ENCODE measurements at places on chromosomes 1 and 21.

DNA sequence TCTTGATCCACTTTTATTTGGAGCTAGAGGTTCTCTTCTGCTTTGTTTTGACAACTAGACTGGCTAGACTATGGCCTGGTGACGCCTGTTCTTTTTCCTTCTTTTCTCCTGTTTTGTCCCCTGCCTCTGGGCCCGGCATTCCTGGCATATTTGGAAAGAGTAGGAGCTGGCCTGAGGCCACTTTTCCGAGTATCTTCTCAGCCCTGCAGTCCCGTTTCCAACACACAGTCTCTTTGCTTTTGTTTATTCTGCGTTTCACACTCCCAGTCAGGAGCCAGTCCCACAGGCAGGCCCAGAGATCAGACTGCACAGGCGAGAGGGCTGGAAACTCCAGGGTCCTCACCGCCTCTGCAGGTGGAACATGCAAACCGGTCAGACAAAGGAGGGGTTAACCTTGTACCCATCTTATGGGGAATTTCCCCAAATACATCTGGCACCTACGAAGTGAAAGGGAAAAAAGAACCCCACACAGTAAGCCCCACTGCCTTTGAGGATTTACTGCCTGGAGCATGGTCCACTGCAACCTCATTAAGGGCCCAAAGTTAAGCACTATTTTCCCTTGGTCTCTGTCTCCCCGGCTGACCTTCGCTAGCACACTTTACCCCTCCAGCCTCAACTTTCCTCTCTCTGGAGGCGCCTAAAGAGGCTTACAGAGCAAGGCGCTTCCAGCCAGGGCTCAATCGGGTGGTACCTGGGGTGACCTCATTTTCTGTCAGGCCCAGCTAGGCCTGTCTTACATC, 141.1 kb downstream of the TOMM20 start:
- DNase-seq: peak; percentile 78

DNA sequence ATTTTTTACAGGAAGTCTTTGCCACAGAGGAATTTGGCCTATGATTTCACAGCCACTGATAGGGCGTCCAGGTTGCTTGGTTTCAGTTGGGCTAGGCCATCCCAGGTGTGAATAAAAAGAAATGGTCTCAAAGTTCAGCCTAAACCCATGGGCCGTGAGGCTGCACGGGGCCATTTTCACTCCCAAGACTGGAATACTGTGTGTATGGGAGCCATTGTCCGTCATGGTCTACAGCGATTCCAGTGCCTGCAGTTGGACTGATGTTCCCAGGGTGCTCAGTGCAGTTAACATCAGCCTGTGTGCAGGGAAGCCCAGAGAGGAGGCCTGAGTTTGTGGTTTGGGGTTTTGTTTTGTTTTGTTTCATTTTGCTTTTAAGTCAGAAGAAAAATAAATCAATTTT, 133.2 kb downstream of the ADSS2 start:
- no peak for DNase-seq

DNA sequence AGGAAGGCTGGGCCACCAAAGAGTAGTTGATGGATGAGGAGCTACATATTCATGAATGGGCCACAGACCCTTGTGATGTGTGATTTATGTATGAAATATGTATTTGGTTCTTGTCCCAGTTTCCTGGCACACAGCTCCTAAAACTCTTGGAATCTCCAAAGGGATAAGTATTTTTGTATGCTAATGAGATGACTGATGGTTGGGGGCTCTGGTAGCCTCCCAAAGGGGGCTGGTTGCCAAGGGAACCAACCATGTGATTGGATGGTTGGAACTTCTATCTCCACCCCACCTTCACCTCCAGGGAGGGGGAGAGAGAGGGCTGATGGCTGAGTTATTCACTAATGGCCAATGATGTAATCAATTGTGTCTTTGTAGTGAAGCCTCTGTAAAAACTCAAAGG, 77.1 kb downstream of the ZNF281 start:
- DNase-seq: no peak

DNA sequence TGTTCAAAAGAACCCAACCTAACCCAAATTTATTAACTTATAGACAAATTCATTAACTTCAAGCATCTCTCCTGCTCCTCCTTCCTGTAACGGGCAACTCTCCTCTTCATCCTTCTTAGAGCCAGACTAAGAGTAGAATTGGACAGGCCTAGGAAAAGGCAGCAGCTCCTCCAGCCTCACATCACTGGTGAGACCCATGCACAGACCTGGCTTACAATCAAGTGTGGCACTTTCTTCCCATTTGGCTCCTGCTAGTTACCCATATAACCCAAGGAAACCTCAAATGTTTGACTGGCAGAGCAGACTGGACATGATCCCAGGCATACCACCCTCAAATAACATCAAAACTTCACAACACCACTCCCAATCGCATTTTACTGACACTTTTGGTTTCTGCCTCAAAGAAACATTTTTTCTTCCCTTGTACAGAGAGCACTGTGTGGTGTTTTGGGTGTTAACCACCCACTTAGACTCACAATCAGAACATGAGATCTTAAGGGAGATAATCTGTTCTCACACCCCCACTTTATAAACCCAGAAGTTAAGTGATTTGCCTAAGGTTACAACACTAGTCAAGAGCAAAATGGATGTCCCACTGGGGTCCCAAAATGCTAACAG, 101.4 kb downstream of the SIPA1L2 start:
- DNase-seq: no peak

DNA sequence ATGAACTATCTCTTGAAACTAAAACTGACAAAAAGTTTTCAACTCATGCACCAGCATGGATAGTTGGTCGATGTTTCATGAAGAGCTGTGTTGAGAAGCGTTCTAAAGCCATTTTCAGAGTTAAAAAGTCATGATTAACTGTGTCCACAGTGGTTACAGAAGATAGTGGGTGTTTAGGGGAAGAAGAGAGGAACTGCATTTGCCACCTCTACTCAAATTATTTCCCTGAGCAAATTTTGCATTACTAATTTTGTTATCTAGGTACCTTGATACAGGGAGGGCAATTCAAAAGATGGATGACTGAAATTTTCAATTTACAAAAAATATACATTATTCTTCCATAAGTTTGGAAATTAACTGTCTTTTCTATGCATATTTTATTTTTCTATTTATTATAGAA, 15.5 kb downstream of the SAMSN1 start:
- DNase-seq: no peak

DNA sequence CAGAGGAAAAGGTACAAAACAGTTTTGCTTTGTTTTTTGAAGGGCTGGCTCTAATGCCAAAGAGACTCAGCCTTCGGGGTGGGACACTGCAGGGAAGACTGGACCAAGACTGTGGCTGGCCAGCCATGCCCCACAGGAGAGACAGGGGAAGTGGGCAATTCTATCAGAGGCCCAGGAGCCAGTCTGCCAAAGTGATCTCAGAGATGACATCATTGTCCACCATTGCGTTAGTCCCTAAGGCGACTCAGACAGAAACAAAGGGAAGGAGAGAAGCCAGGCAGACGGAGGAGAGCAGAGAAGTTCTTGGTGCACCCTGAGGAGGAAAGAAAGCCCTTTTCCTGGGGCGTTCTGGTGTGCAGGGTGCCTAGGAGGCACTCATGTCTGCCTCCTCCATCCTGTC, 26.4 kb downstream of the OPTC start:
- DNase-seq: no peak

DNA sequence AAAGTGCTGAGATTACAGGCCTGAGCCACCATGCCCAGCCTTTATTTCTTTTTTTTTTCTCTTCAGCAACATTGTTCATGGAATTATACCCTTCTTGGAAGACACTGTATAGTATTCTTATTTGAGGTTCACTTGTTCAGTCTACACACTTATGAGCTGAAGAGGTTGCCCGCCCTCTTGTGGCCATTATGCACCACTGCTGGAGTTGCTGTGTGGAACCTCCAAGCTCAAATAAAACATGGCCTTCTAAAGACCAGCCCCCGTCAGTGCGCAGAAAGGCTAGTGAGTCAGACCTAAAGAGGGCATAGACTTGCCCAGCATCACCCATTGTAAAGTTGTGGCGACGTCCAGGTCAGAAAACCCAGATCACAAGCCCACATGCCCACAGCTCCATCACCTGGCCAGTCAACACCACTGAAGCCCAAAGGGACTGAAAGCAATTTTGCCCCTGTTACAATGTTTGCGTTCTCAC, 20.4 kb downstream of the LURAP1 start:
- DNase-seq: peak; percentile 79

GRCh38 chr1:186605762-186606350, 74.4 kb downstream of the PTGS2 start:
- no peak for DNase-seq

DNA sequence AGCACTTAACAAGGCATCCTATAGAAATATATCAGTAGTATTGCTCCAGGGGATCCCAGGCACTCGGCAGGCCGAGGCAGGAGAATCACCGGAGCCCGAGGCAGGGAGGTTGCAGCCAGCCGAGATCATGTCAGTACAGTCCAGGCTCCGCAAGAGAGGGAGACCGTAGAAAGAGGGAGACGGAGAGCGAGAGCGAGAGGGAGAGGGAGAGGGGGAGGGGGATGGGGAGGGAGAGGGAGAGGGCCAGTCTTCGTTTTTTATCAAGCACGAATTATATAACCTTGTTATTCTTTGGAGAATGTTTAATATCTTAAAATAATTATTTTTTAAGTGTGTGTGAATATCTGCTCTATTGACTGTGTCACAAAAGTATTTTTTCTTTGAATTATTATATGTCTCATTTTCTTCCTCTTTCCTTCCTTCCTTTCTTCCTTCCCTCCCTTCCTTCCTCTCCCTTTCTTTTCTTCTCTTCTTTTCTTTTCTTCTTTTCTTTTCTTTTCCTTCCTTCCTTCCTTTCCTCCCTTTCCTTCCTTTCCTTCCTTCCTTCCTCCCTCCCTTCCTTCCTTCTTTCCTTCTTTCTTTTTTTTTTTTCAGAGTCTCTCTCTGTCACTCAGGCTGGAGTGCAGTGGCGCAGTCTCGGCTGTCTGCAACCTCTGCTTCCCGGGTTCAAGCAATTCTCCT, 233.7 kb downstream of the SRGAP2C start:
- no peak for DNase-seq

GRCh38 chr1:50421768-50422674, 1.2 kb downstream of the DMRTA2 start:
- DNase-seq: no peak

DNA sequence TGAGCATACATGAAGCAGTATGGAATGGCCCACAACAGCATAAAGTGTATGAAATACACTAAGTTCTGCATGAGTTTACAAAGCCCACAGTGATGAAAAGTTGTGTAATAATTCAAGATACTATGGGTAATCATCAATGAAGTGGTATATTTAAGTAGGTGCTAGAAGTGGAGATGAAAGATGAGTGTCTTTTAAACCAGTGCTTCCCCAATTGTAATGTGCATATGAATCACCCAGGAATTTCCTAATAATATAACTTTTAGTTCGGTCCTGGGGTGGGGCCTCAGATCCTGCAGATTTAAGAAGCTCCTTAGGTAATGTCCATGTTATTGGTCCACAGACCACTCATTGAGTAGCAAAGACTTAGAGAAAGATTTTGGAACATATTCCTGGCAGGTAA, 184.9 kb downstream of the DUSP10 start:
- no peak for DNase-seq

DNA sequence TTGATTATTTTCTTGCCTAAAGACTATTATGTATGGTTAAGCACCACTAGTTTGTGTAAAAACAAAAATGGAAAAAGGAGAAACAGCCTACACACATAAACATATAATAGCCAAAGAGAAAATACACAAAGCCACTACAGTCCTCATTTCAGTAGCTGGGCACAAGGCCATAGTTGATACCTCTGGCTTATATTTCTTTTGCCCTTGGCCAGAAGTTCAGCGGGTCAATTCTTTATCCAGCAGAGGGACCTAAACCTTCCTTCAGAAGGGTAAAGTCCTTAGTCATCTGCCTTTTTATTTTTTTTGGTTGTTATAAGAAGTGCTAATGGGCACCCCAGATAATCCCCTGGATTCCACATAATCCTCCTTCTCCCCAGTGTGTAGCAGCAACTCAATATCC, 134.1 kb downstream of the PIGK start:
- no peak for DNase-seq

- no peak for DNase-seq
These were observed 299.2 kb downstream of the SRGAP2C start for GRCh38 chr1:121483961-121484424.

DNA sequence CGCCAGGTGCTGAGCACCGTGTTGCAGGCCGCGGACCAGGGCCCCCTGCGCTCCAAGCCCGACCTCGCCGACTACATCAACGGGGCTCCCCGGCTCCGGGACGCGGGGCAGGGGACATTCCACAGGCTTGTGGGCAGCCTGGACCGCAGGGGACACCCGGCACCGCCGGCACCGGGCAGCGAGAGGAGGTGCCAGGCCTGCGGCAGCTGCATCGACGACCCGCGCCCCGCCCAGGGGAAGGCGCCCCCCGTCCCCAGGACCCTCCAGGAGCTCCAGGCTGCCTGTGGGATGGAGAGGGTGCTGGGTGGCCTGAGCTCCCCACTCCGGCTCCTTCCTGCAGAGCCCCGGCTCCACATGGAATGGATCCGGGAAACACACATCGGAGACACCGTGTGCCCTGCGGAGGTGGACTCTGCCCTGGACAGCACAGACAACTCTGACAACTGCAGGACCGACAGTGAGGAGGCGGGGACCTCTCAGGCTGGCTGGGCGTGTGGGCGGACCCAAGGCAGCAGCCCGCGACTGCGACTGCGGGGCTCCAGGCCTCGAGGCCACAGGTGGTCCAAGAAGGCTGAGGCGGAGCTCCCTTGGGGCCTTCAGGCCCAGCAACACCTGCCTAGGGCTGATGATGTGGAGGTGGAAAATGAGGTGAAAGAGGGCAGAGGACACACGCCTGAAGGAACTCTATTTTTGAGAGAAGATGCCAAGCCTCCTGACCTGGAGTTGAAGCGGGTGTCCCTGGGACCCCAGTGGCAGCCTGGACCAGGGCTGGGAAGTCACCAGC, 22.8 kb downstream of the KIAA1614 start:
- no peak for DNase-seq

DNA sequence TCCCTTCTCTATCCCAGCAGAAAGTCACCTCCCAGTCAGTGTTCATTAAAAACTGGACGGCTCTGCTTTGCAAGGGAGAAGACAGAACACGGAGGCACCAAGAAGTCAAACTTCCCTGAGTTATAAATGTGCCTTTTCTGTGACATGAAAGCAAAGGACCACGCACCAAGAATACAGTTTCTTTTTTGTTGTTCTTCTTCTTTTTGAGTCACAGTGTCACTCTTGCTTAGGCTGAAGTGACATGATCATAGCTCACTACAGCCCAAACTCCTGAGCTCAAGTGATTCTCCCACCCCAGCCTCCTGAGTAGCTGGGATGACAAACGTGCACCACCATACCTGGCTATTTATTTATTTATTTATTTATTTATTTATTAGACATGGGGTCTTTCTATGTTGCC, 22.7 kb downstream of the GLUL start:
- no peak for DNase-seq

DNA sequence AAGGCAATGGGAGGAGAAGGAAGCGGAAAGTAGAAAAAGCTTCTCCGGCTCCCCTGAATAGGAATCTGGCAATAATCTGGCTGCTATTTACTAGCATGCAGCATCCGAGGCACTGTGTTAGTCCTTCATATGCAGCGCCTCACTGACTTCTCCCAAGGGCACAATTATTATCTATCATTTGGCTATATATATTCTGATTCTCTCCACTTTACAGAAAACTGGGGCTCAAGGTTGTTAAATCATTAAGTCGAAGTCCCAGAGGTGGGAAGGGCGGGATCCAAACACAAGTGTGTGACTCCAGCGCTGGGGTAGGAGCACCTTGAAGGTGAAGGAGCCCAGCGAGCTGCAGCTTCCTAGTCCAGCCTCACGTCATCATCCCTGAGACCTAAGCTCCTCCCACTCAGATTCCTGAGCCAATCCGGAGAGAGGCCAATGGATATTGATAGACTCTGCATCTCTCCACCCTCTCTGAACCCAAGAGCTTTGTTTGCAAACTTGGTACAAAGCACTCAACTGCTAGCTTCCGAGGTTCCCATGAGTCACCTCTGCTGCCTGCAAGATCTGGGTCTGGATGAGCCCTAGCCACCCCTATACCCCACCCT, 16.6 kb upstream of the EYA3 start:
- peak; percentile 28 for DNase-seq

All from left lung (tissue), 14 donors.